Endodermal cell (in vitro differentiated cells): ENCODE measurements at places on chromosomes 13 and 19. TPM values are rescaled to one million over a fixed set of nuclear protein-coding genes. Genes with fewer than 3 reads are reported as not detected.

DNA sequence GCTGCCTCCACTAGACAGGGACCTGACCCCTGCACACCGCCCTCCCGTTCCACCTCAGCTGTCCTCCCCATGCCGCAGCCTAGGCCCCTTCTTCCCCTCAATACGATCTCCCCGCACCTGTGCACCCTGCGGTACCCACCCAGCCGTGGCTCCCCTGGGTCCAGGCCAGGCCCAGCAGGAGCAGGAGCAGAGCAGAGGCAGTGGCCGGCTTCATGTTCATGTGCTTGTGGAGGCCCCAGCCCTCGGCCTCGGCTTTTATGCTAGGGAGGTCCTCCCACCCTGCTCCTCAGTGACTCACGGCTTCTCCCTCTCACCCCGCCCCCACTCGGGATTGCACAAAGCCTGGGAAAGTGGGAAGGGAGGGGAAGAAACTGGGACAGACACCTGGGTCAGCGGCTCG, 11.4 kb upstream of the KRTDAP start:
- no peak overlapping the region for H3K4me3 ChIP-seq
- peak; percentile 63 for DNase-seq
- H3K36me3 ChIP-seq: peaks cover 95% of the 10 kb centered on the region
- H3K27ac ChIP-seq: no peak overlapping the region
- H3K27me3 ChIP-seq: no peaks in the 10 kb centered on the region
- peaks cover 6% of the 10 kb centered on the region for H3K4me1 ChIP-seq

- no peak for DNase-seq
- H3K27me3 ChIP-seq: no peaks in the 10 kb centered on the region
- H3K27ac ChIP-seq: no peak overlapping the region
- H3K4me3 ChIP-seq: no peak overlapping the region
Observed at GRCh38 chr19:36987091-36987490, 71.0 kb downstream of the ZNF568 start.

DNA sequence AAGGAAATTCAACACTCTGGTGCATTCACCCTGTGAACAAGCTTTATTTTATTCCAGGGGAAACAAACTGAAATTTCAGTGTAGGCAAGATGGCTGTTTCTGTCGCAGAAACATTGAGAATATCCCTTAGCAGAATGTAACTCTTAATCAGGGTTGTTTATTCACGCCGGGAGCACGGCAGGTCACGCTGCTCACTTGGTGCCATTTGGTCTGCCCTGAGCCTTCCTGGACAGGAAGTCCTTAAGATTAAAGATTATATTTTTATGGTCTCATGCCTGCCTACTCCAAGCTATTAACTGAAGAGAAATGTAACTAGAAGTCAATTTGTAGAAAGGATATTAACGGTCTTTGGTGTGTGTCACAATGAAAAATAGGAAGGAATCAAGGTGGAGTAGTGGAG, 185.3 kb upstream of the ARGLU1 start:
- no peaks in the 10 kb centered on the region for H3K27me3 ChIP-seq
- H3K4me1 ChIP-seq: peaks cover 4% of the 10 kb centered on the region
- no peaks in the 10 kb centered on the region for H3K36me3 ChIP-seq
- no peak overlapping the region for H3K4me3 ChIP-seq
- H3K27ac ChIP-seq: peak overlapping the region; percentile 22

GRCh38 chr13:73859841-73860240, 274.4 kb downstream of the KLF12 start:
- H3K4me3 ChIP-seq: no peak overlapping the region
- H3K27me3 ChIP-seq: no peaks in the 10 kb centered on the region
- H3K27ac ChIP-seq: no peak overlapping the region
- no peak for DNase-seq
- H3K4me1 ChIP-seq: no peaks in the 10 kb centered on the region
- H3K36me3 ChIP-seq: no peaks in the 10 kb centered on the region

- no peak overlapping the region for H3K4me3 ChIP-seq
Observed at GRCh38 chr19:50414864-50415660, 3.7 kb upstream of the SPIB start.

The CALR3 gene
- total RNA-seq: 0.27 to 0.35 TPM in 2 of 3 replicates, not detected in the other
